ENCODE measurements at places on chromosomes 6 and 20. TPM values are rescaled to one million over a fixed set of nuclear protein-coding genes. Genes with fewer than 3 reads are reported as not detected.

EPPIN gene
- total RNA-seq, result not detected

SOX18 gene
- 1.6 TPM for total RNA-seq

TBX18 gene
- total RNA-seq, result 22.1 TPM

ESR1 gene
- total RNA-seq, result 0.09 TPM

DYNLT1 gene
- 61.2 TPM for total RNA-seq

ZNF165 gene
- 1.4 TPM for total RNA-seq

C6orf58 gene
- not detected for total RNA-seq

MAFB gene
- 4.0 TPM for total RNA-seq

UBE2C gene
- total RNA-seq, result 14.1 TPM

TRIM31 gene
- not detected for total RNA-seq

UNC93A gene
- total RNA-seq, result not detected

BCAS1 gene
- 6.1 TPM for total RNA-seq

EFCAB8 gene
- total RNA-seq, result not detected

RSPH4A gene
- 4.4 TPM for total RNA-seq

SLC16A10 gene
- 12.1 TPM for total RNA-seq

MYO6 gene
- 35.8 TPM for total RNA-seq

PMEPA1 gene
- total RNA-seq, result 8.4 TPM

CHRNA4 gene
- total RNA-seq, result 7.0 TPM

CRISP3 gene
- not detected for total RNA-seq

MYB gene
- total RNA-seq, result 9.0 TPM

FRK gene
- total RNA-seq, result 0.36 TPM

SDCBP2 gene
- 2.2 TPM for total RNA-seq

BMP7 gene
- total RNA-seq, result 13.5 TPM

DDO gene
- total RNA-seq, result 0.45 TPM

FAXC gene
- total RNA-seq, result 36.3 TPM
